ENCODE measurements at places on chromosomes 1 and 21.

DNA sequence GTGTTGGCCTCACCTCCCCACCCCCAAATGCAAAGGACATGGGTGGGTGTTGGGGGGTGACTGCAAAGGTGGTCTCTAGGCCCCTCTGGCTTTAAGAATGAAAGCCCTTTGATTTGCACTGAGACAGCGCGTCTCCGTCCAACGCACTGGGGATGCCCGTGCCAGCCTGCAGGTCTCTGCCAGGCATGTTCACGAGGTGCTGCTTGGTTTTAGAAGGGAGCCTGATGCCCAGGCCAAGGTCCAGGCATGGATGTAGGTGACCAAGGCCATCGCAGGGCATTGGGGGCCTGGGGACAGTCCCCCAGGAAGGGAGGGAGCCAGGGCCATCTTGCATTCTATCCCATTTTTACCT, 363.6 kb upstream of the VAMP3 start:
- H3K36me3 ChIP-seq = no peaks in the 10 kb centered on the region
- no peak for DNase-seq
- no peaks in the 10 kb centered on the region for H3K27me3 ChIP-seq
- H3K4me3 ChIP-seq = no peak overlapping the region
- no peaks in the 10 kb centered on the region for H3K4me1 ChIP-seq

- no peaks in the 10 kb centered on the region for H3K4me1 ChIP-seq
- no peak for DNase-seq
- no peak overlapping the region for H3K4me3 ChIP-seq
- no peak overlapping the region for H3K27ac ChIP-seq
- no peaks in the 10 kb centered on the region for H3K36me3 ChIP-seq
- peaks cover 46% of the 10 kb centered on the region for H3K27me3 ChIP-seq
Observed at GRCh38 chr1:152022474-152022873, 14.3 kb downstream of the S100A11 start.

DNA sequence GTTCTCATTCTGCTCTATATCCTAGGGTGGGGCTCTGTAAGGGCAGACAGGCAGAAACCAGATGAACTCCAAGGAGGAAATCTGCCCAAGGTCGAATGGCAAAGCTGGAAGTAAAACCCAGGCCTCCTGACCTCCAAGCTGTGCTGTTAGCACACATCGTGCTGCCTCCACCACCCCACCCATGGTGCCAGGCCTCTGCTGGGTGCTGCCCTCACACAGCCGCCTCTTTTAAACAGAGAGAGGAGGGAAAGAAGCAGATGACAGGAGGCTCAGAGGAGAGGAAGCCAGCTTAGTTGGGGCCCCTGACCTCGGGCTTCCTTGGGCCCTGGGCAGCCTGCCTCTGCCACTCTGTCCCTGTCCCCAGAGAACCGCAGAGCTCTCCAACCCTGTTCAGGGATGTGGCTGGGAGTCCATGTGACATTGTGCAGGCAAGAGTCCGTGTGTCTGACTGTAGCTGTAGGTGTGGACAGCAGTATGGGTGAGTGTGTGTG, 1.1 kb downstream of the SYNC start:
- H3K4me1 ChIP-seq = peaks cover 10% of the 10 kb centered on the region
- H3K27me3 ChIP-seq = peaks cover 75% of the 10 kb centered on the region
- H3K36me3 ChIP-seq = peaks cover 1% of the 10 kb centered on the region
- no peak for DNase-seq
- no peak overlapping the region for H3K4me3 ChIP-seq
- H3K27ac ChIP-seq = no peak overlapping the region

DNA sequence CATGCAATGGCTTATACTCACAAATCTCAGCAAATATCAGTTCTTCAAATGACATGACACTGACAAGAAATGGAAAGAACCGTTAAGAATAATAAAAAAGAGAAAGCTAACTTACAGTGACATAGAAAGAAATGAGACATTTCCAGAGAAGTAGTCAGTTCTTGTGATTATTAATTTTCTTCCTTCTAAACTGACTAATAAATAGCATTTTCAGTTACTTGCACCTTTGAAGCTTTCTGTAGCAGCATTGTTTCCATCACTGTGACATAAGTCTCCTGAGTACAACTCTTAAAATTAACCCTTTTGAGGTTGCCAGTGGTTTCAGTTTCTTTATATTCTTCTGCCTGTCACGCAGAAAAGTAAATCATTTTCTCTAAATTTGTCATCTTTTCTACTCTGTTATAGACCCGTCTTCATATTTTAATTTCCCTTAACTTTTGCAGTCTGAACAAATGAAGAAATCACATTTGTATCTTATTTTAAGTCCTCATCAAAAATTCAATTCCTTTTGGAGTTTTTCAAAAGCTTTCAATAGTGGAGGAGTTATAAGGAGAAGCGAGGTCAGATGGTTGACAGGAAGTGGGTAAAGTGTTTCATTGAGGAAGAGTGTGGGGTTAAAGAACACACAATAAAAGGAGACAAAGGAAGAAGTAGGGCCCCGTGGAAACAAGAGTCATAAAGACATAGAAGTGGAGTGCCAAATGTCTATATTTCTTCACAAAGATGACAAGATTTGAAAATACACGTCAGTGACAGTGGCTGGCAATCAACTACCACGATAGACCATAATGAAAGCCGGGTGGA, 57.9 kb upstream of the S1PR1 start:
- peak overlapping the region; percentile 99 for H3K27ac ChIP-seq
- H3K4me1 ChIP-seq = peaks cover 76% of the 10 kb centered on the region
- peak; percentile 30 for DNase-seq
- no peaks in the 10 kb centered on the region for H3K27me3 ChIP-seq
- H3K4me3 ChIP-seq = peak overlapping the region; percentile 84

DNA sequence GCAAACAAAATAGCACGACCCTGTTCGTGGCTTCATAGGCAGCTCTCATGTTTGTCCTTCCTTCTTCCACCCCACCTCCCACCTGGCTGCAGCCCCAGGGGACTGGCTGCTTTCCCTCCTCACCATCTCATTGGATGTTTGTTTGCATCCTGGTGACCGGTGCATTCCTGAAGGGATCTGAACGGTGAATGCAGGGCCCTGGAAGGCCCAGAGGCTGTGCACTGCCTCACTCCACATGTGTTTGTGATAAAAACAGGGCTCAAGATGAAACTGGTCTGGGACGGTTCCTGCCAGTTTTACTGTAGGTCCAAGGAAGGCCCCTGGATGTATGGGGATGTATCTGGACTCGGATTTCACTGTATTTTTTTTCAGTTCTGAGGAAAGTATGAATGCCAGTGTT, 42.8 kb downstream of the CNN3 start:
- H3K4me1 ChIP-seq = peaks cover 16% of the 10 kb centered on the region
- H3K36me3 ChIP-seq = no peaks in the 10 kb centered on the region
- peak overlapping the region; percentile 67 for H3K27ac ChIP-seq
- peaks cover 4% of the 10 kb centered on the region for H3K27me3 ChIP-seq
- no peak overlapping the region for H3K4me3 ChIP-seq

DNA sequence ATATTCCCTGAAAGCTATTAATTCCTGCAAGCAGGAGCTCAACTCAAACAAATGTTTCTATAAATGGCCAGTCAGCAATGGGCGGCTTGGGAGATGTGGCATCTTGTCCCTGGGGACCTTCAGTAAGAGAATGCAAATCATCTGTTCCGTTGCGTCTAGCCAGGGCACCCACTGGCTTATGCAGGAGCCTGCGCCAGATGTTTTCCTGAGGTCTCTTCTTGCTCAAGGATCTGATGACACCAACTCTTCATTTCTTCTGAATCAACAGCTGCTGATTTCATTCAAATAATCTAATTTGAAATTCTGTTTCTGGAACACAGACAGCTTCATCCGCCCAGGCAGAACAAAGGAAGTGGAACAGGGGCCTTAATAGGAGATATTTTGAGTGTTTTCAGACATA, 70.0 kb upstream of the AJAP1 start:
- H3K27me3 ChIP-seq = peaks cover 12% of the 10 kb centered on the region
- H3K4me3 ChIP-seq = no peak overlapping the region
- no peaks in the 10 kb centered on the region for H3K4me1 ChIP-seq
- no peak overlapping the region for H3K27ac ChIP-seq

- H3K27me3 ChIP-seq = peaks cover 20% of the 10 kb centered on the region
- peak overlapping the region; percentile 9 for H3K27ac ChIP-seq
- peaks cover 4% of the 10 kb centered on the region for H3K4me1 ChIP-seq
- H3K36me3 ChIP-seq = no peaks in the 10 kb centered on the region
- no peak for DNase-seq
- no peak overlapping the region for H3K4me3 ChIP-seq
Observed at GRCh38 chr1:10633416-10633815, 158.7 kb downstream of the PEX14 start.

DNA sequence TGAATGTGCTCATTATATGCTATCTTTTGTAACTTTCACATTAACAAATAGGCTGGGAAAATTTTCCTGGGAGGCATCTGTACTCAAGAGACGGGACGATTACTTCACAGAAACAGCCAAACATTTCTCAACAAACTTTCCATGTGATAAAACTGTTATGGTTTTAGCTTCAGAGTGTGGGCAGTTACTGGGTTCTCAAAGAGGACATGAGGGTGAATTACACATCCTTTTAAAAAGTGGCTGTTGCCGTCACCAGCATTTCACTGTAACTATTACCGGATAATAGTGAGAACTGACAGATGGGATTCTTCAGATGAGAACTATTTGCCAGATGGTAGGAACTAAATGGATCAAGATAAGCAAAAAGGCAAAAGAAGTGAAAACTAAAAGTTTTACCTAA, 109.1 kb downstream of the APP start:
- H3K27ac ChIP-seq = no peak overlapping the region
- H3K36me3 ChIP-seq = no peaks in the 10 kb centered on the region
- H3K4me1 ChIP-seq = no peaks in the 10 kb centered on the region
- DNase-seq = no peak

- DNase-seq = peak; percentile 31
- peaks cover 30% of the 10 kb centered on the region for H3K36me3 ChIP-seq
- H3K4me3 ChIP-seq = peak overlapping the region; percentile 27
Observed at GRCh38 chr21:42534421-42535378, 21.0 kb downstream of the SLC37A1 start.

DNA sequence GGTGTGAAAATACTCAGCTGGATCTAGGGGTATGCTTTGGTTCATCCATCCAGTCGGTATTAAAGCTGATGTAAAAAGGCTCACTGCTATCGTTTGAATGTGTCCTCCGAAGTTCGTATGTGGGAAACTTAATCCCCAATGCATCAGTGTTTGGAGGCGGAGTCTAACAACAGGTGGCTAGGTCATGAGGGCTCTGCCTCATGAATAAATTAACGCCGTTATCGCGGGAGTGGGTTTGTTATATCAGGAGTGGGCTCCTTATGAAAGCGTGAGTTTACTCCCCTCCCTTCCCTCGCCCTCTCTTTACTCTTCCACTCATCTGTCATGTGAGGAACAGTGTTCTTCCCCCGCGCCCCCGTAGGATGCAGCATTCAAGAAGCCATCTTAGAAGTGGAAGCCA, 48.9 kb upstream of the ZNF281 start:
- H3K4me3 ChIP-seq = no peak overlapping the region
- H3K4me1 ChIP-seq = no peaks in the 10 kb centered on the region
- no peaks in the 10 kb centered on the region for H3K36me3 ChIP-seq
- DNase-seq = no peak
- H3K27ac ChIP-seq = no peak overlapping the region
- no peaks in the 10 kb centered on the region for H3K27me3 ChIP-seq

- DNase-seq = peak; percentile 30
- no peaks in the 10 kb centered on the region for H3K36me3 ChIP-seq
- no peaks in the 10 kb centered on the region for H3K27me3 ChIP-seq
- H3K27ac ChIP-seq = no peak overlapping the region
- no peaks in the 10 kb centered on the region for H3K4me1 ChIP-seq
Observed at GRCh38 chr1:222167111-222167510, 380.8 kb downstream of the HHIPL2 start.

- peaks cover 11% of the 10 kb centered on the region for H3K36me3 ChIP-seq
- H3K27me3 ChIP-seq = no peaks in the 10 kb centered on the region
- no peak overlapping the region for H3K27ac ChIP-seq
- no peak overlapping the region for H3K4me3 ChIP-seq
- peaks cover 16% of the 10 kb centered on the region for H3K4me1 ChIP-seq
Observed at GRCh38 chr1:204418174-204419063, 6.8 kb upstream of the PPP1R15B start.

GRCh38 chr1:209871006-209871405, 43.2 kb downstream of the UTP25 start:
- H3K4me3 ChIP-seq = no peak overlapping the region
- no peak for DNase-seq
- H3K27ac ChIP-seq = no peak overlapping the region
- no peaks in the 10 kb centered on the region for H3K4me1 ChIP-seq

GRCh38 chr1:15381805-15382204, 27.9 kb upstream of the EFHD2 start:
- no peaks in the 10 kb centered on the region for H3K36me3 ChIP-seq
- H3K4me3 ChIP-seq = no peak overlapping the region
- no peak for DNase-seq
- peaks cover 4% of the 10 kb centered on the region for H3K4me1 ChIP-seq
- no peak overlapping the region for H3K27ac ChIP-seq

- peaks cover 12% of the 10 kb centered on the region for H3K4me1 ChIP-seq
- H3K4me3 ChIP-seq = no peak overlapping the region
- H3K27ac ChIP-seq = no peak overlapping the region
- no peaks in the 10 kb centered on the region for H3K36me3 ChIP-seq
- H3K27me3 ChIP-seq = peaks cover 57% of the 10 kb centered on the region
Observed at GRCh38 chr21:45021428-45022347, 52.7 kb upstream of the ADARB1 start.

DNA sequence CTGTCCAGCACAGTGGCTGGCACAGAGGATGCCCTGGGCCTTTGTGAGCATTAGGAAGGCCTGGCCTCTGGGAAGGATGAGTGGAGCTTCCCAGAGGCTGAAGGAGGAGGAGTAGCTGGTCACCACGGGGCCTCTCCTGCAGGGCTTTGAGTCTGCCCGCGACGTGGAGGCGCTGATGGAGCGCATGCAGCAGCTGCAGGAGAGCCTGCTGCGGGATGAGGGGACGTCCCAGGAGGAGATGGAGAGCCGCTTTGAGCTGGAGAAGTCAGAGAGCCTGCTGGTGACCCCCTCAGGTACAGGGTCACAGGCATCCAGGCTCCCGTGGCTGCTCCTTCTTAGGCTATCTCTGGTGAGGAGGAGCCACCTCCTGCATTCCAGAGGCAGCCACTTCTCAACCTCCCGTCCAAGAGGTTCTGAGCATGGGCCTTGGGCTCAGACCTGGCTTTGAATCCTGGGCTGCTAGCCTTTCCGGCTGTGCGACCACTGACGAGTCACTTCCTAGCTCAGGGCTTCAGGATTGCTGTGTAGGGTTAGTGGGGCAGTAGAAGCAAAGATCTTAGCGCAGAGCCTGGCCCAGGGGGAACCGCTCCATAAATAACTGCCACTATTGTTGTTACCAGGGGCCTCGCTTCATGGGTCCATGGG, 14.0 kb downstream of the SESN2 start:
- no peak overlapping the region for H3K27ac ChIP-seq
- peaks cover 8% of the 10 kb centered on the region for H3K36me3 ChIP-seq
- H3K27me3 ChIP-seq = no peaks in the 10 kb centered on the region
- H3K4me1 ChIP-seq = no peaks in the 10 kb centered on the region
- no peak for DNase-seq

- H3K4me1 ChIP-seq = peaks cover 4% of the 10 kb centered on the region
- peaks cover 32% of the 10 kb centered on the region for H3K27me3 ChIP-seq
- H3K36me3 ChIP-seq = no peaks in the 10 kb centered on the region
- no peak overlapping the region for H3K27ac ChIP-seq
- H3K4me3 ChIP-seq = no peak overlapping the region
- no peak for DNase-seq
Observed at GRCh38 chr1:119873135-119874015, 22.9 kb downstream of the ADAM30 start.
